ENCODE measurements at places on chromosomes 11 and 22.

DNA sequence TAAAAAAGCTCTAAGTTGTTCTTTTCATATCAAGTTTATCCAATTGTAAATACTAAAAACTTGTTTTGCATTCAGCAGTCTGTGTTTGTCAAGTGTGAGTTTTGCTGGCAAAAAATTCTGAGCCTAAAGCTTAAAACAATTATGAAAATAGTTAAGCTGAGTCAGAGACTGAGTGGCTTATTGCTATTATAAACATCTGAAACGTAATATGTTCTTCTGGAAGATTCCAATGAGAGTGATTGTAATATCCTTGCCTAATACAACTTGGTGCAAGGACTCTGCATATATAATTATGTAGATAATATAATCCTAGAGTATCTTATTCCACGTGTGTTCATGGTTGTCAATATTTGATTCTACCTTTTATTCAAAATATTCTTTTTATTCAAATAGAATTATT is 14.1 kb upstream of the NUP50 start:
- no peak for DNase-seq

DNA sequence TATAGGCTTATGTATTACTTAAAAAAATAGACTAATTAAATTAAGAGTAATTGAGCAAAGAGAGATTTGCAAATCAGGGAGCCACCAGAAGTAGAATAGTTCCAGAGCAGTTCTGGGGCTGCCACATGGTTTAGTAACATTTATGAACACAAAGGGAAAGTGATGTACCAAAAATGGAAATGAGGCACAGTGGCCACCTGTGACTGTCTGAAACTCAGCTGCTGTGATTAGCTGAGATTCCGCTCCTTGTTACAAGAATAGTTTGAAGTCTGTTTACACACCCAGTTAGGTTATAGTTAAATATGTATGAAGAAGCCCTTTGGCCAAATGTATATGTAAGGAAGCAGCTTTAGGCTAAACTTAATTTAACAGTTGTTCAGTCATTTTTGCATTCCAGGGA is 901.5 kb upstream of the CHORDC1 start:
- DNase-seq, result no peak

DNA sequence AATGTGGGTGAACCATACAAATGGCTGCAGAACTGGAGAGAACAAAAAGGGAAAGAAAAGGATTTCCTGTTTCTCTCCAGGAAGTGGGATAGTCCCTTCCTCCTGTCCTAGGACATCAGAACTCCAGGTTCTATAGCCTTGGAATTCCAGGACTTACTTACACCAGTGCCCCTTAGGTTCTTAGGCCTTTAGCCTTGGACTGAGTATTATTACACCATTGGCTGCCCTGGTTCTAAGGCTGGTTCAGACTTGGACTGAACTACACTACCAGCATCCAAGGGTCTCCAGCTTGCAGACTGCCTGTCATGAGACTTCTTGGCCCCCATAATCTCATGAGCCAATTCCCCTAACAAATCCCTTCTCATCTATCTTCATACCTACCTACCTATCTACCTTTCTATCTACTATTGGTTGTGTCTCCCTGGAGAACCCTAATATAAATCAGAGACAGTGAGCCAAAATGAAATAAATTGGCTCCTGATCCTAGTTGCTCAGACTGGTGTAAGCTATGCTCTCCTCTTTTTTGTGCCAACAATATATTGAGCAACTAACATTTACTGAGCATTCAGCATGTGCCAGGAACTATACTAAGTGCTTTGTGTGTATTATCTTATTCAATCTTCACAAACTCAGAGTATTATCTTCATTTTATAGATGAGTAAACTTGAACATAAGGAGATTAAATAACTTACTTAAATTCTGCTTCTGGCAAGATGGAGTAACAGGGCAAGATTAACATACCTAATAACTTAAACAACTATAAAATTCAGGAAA is 303.7 kb downstream of the TTC28 start:
- no peak for DNase-seq

DNA sequence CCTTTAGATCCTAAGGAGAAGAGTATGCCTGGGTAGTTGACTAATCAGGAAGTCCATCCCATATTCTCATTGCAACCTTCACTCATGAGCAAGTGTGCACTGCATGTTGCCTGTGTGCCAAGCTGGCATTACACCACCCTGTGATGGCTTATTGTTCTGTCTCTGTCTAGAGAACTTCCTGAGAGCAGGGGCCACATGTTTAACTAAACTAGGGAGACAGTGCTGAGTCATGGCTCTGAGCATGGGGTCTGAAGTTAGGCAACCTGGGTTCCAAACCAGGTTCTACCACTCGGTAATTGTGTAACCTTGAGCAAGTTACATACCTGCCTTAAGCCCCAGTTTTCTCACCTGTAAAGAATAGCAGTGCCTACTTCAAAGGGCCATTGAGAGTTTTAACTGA is 39.6 kb downstream of the CSNK2A3 start:
- peak; percentile 6 for DNase-seq

Measured in DMS153 (cell line).